ENCODE measurements at places on chromosomes 13 and 19.

- DNase-seq: no peak
These were observed 1246.2 kb downstream of the SLITRK1 start for GRCh38 chr13:82636119-82636518.

- DNase-seq: no peak
These were observed 20.9 kb downstream of the C19orf44 start for GRCh38 chr19:16516923-16517610.

- DNase-seq: no peak
These were observed 66.2 kb upstream of the GPR183 start for GRCh38 chr13:99373436-99373835.

DNA sequence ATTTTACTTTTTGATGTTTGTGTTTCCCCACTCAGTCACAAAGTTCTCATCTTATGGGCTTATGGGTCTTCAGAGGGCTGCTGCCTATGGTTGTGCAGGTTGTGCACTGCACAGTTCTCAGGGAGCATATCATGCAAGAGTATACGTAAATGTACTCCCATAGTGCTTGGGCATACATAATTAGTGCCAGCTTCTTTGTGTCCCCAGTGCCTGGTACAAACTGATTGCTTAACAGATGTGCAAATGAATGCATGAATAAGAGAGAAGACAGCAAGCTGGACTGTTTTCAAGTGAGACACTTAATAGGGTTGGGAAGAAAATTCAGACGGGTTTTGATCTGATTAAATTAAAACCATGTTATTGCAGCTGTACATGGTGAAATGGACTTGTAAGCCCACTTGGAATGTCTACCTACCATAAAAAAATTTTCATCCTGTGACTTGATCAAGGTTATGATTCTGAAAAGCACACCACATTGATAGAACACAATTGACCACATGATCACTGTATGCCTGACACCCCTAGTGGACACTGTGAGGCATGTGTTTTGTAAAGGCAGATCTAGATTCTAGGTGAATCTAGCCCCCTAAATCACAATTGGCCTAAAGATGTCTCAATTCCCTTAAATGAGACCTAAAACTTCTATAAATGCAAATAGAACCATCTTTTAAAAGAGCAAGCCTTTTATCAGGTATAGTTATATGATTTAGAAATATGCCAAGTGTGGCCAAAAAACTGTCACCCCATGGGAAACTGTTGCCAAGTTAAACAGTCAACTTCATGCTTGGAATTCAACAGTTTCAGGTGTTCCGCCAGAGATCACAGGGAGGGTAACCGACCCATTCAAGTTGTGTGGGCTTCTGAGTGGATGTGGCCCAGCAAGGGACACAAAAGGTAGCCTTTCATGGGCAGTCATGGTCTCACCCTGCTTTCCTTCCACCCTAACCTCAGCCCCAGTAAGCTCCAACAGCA lies 27.9 kb downstream of the FAM124A start:
- no peak for DNase-seq

- no peak for DNase-seq
These were observed 6.6 kb downstream of the ATP7B start for GRCh38 chr13:52004511-52005170.

- no peak for DNase-seq
These were observed 306.8 kb downstream of the KLF12 start for GRCh38 chr13:73827434-73827833.

- no peak for DNase-seq
These were observed at the start of gene TLE2 for GRCh38 chr19:3029065-3029923. Gene TLE2, minus strand, starts transcription at chr19:3029280. Its CDS starts 376 bp downstream, at chr19:3028904.

DNA sequence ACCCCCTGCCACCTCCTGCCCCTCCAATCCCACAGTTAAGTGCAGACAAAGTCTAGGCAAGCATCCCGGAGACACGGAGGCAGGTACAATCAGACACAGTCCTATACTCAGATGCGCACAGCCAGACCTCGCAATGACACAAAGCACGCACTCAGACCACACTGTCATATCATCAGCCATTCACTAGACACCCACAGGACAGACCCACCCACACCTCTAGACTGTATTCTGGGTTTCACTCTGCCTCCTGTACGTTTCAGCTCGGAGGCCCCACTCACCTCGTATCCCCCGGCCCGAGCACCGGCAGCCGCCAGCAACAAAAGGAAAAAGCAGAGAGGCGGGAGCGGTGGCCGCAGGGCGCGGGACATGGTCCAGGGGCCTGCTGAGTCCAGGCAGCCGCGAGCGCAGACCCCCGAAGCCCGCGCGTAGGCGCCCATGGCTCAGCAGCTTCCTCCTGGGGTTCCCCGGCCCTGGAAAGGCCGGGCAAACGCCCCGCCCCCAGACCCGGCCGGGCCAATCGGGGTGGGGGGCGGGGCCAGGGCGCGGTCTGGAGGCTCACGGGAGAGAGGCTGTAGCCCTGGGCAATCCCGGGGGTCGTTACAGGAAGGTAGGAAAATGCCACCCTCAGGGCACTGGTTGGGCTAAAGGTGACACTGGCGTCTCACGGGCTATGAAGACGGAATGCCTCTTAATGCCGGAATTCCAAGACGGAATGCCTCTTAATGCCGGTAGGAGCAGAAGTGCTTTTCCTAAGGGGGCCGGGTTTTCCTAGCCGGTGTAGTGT lies at the start of the genes MAN2B1 and WDR83:
Gene MAN2B1, minus strand, starts transcription at position 478 of the 784 bp plus-strand sequence. Its CDS starts 41 bp downstream, at position 437.
Gene WDR83, plus strand, starts transcription at position 543 of the 784 bp plus-strand sequence. CDS start 2,984 bp downstream, outside the sequence.
- DNase-seq: peak; percentile 40

- DNase-seq: no peak
These were observed 7.7 kb downstream of the NDUFB7 start for GRCh38 chr19:14563989-14564651.

DNA sequence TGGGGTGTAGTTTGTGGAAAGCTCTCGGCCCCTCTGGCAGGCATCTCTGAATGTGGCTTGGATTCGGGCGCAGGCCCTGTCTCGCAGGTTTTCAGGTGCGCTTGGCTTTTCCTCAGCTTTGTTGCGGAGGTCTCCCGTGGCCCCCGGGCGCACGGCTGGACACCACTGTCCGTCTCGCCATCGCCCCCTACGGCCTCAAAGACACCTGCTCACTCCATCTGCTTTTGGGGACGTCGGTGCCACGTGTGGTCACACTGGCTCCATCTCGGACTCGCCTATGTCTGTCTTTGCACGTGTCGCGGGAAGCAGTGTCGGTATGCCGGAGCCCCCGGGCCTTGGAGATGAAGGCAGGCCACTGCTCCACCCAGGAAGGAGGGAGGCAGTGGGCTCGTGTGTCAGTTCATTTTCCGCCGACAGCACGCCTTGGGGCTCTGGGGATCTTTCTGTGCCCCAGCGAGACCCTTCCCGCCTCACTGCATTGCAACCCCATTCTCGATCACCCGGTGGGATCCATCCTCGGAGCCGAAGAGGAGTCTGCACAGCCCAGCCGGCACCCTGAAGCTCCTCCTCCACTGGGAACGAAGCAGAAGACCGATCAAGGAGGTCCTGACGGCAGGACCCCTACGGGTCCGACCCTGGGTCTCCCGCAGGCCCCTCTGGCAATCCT lies 42.1 kb downstream of the ZNF146 start:
- no peak for DNase-seq

DNA sequence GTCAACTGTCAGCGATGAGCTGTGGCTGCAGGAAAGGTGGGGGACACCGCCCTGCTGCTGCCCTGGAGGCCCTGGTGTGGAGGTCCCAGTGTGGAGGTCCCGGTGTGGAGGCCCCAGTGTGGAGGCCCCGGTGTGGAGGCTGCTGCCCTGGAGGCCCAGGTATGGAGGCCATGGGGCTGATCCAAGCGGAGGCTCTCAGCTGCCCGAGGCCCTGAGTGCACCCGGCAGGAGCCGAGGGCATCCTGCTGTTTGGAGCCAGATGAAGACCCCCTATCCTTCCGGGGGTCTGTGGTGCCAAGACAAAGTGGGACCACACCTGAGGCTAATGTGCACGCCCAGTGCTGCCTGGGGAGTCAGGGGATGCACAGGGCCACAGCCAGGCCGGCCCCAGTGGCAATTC lies 210.4 kb upstream of the SOX1 start:
- DNase-seq: no peak

DNA sequence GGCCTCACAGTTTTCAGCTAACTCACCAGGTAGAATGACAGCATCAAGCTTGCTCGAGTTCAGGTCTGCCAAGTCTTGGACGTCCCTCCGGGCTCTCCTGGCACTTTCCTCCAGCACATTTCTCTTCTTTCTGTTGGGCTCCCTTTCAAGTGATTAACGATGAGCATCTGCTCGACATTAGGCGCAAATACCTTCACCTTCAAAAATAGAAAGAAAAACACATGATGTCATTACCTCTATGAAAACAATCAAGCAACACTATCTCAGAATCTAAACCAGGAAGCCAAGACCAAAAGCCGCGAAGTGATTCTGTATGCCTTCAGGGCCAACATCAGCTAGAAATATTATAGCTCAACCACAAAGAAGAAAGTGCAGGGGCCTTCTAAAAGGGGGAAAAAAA lies 15.4 kb upstream of the CLN5 start:
- no peak for DNase-seq

DNA sequence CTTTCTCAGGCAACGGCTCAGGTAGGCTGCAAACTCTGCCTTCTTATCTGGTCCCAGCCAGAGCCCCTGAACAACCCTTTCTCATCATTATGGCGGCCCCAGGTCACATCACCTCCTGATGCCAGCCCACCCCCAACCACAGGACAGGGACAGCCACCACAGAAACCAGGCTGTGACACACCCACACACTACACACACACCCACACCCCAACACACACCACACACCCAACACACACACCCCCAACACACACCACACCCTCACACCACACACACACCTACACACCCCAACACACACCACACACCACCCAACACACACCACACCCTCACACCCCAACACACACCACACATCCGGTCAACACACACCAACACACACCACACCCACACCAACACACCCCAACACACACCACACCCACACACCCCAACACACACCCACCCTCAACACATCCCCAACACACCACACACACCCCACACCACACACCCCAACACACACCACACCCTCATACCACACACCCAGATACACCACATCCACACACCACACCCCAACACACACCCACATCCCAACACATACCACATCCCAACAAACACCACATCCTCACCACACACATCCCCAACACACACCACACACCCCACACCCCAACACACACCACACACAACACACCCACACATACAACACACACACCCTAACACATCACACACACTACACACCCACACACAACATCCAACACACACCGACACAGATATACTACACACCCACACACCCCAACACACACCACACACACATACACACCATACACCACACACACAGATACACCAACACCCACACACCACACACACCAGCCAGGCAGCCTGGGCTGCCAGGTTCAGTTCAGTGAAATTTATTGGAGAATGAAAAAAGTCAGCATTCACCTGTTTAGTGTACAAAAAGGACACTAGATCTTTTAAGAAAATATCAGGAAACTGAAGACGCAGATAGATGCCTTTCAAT lies 4.2 kb upstream of the ISYNA1 start:
- DNase-seq: no peak

GRCh38 chr13:67792151-67792676 lies 562.1 kb upstream of the PCDH9 start:
- DNase-seq: no peak

- DNase-seq: no peak
These were observed 5.7 kb downstream of the SHISA7 start for GRCh38 chr19:55437410-55437809.
